ENCODE measurements at places on chromosomes 6 and 20. TPM values are rescaled to one million over a fixed set of nuclear protein-coding genes. Genes with fewer than 3 reads are reported as not detected.

Gene DAAM2
- not detected for polyA plus RNA-seq

Gene PERP
- polyA plus RNA-seq, result 10.6 TPM

Gene TSBP1
- polyA plus RNA-seq, result not detected

Gene SLC22A3
- 1.0 TPM for polyA plus RNA-seq

Gene SULF2
- 0.33 TPM for polyA plus RNA-seq

Gene C20orf173
- not detected for polyA plus RNA-seq

Gene POM121L2
- polyA plus RNA-seq, result not detected

Gene EEF1A2
- 0.56 TPM for polyA plus RNA-seq

Gene IPCEF1
- polyA plus RNA-seq, result 88.7 TPM

Gene TPBG
- not detected for polyA plus RNA-seq

Gene RTEL1
- 3.7 TPM for polyA plus RNA-seq

Gene PRKN
- polyA plus RNA-seq, result 3.3 TPM

Gene MYL9
- polyA plus RNA-seq, result not detected

Gene SLC16A10
- 39.3 TPM for polyA plus RNA-seq

Gene CGAS
- 9.0 TPM for polyA plus RNA-seq

Gene CYP39A1
- not detected for polyA plus RNA-seq

Gene HSPA12B
- polyA plus RNA-seq, result not detected

Gene ZNF165
- polyA plus RNA-seq, result 0.24 TPM

Gene ZNF341
- polyA plus RNA-seq, result 2.0 TPM

Gene REM1
- not detected for polyA plus RNA-seq

Gene PRPH2
- polyA plus RNA-seq, result not detected

Gene HUS1B
- 2.4 TPM for polyA plus RNA-seq

Gene SLC17A3
- polyA plus RNA-seq, result not detected

Gene PTCHD4
- not detected for polyA plus RNA-seq

Gene HRH3
- not detected for polyA plus RNA-seq

Gene ERVFRD-1
- polyA plus RNA-seq, result not detected
